ENCODE measurements at places on chromosomes 7 and 10. TPM values are rescaled to one million over a fixed set of nuclear protein-coding genes. Genes with fewer than 3 reads are reported as not detected.
A peak's percentile ranks its signal among the peaks of the same experiment; 100 is the strongest.

The SPDYE6 gene
- not detected for total RNA-seq

DNA sequence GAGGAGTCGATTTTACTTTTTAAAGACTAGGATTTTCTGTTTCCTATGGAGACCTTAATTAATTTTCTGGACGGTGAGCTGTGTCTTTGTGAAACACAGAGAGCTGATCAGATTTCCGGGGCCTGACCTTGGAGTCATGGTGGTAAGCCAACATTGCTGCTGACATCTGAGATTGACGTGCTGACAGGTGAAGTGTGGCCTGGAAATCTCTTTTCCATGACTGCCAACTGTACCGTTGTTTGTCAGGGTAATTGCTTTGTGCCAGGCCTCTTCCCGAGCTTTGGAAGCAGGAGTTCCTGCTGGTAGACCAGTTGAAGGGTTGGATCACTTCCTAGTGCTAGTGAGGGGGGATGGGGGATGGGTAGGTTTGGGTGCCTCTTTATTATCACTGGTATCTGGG, 71.2 kb downstream of the ADRA2A start:
- H3K4me3 ChIP-seq, result no peak overlapping the region
- no peaks in the 10 kb centered on the region for H3K27me3 ChIP-seq
- DNase-seq, result no peak
- no peak overlapping the region for H3K27ac ChIP-seq

GRCh38 chr7:158868764-158869410, 12.5 kb downstream of the DYNC2I1 start:
- no peaks in the 10 kb centered on the region for H3K27me3 ChIP-seq
- no peak overlapping the region for H3K27ac ChIP-seq
- H3K36me3 ChIP-seq, result peaks cover 18% of the 10 kb centered on the region
- no peak for DNase-seq

GRCh38 chr7:130988443-130988842, 254.4 kb upstream of the KLF14 start:
- no peaks in the 10 kb centered on the region for H3K27me3 ChIP-seq
- no peak overlapping the region for H3K27ac ChIP-seq
- H3K4me1 ChIP-seq, result peaks cover 26% of the 10 kb centered on the region
- no peak overlapping the region for H3K4me3 ChIP-seq
- H3K36me3 ChIP-seq, result peaks cover 22% of the 10 kb centered on the region
- DNase-seq, result no peak

DNA sequence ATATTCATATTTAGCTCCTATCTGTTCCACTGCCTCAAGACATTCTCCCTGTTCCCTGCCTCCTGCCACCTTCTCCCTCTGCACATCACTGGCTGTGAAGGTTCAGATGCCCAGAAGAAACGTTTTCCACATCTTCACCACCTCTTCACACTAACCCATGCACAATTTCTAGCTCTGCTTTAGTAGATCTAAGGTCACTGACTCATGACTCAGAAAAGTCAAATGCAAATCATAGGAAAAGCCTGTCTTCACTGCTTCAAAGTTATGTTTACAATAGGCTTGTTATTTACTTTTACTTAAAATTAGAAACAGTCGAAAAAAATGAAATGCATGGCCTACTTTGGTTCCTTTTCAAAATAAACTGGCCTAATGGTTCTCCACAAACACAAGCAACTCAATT, 2.5 kb downstream of the SCRN1 start:
- DNase-seq, result peak; percentile 84
- H3K4me3 ChIP-seq, result peak overlapping the region; percentile 38
- H3K27ac ChIP-seq, result peak overlapping the region; percentile 87
- H3K27me3 ChIP-seq, result no peaks in the 10 kb centered on the region

GRCh38 chr7:74615933-74616780, 41.4 kb upstream of the GTF2I start:
- H3K4me1 ChIP-seq, result peaks cover 19% of the 10 kb centered on the region
- no peak for DNase-seq
- H3K27me3 ChIP-seq, result no peaks in the 10 kb centered on the region
- H3K4me3 ChIP-seq, result no peak overlapping the region
- no peaks in the 10 kb centered on the region for H3K36me3 ChIP-seq

Measured in PC-9 (cell line).